ENCODE measurements at places on chromosomes 2 and 18.

DNA sequence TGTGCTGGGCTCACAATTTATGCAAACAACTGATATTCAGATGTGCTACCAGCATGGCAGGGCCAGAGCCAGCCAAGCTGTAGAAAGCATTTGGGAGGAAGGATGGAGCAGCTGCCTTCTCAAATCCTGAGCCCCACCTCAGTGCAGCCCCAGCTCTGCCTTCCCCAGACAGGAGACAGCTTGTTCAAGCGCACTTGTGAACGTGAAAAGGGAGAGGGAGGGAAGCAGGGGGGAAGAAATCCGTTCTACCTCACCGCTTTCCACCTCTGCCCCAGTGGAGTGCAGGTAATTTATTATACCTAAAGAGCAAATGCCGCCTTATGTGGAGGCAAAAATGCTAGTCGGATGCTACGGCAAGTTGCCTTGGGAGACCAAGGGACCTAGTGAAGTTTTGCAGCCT lies 66.0 kb upstream of the SLC14A2 start:
- no peak for DNase-seq

- no peak for DNase-seq
These were observed 215.6 kb upstream of the SMIM21 start for GRCh38 chr18:75643083-75643482.

DNA sequence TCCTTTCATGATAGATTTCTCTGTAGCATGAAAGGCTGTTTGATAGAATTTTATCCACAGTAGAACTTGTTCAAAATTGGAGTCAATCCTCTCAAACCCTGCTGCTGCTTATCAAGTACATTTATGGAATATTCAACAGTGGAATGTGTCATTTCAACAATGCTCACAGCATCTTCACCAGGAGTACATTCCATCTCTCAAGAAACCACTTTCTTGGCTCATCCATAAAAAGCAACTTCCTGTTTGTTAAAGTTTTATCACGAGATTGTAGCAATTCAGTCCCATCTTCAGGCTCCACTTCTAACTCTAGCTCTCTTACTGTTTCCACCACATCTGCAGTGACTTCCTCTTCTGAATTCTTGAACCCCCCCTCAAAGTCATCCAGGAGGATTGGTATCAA lies 29.4 kb downstream of the PDCL3 start:
- DNase-seq = no peak

GRCh38 chr18:6885992-6886796 lies 156.7 kb downstream of the ARHGAP28 start:
- peak; percentile 45 for DNase-seq

GRCh38 chr2:9258501-9258900 lies 51.9 kb downstream of the ASAP2 start:
- peak; percentile 31 for DNase-seq

DNA sequence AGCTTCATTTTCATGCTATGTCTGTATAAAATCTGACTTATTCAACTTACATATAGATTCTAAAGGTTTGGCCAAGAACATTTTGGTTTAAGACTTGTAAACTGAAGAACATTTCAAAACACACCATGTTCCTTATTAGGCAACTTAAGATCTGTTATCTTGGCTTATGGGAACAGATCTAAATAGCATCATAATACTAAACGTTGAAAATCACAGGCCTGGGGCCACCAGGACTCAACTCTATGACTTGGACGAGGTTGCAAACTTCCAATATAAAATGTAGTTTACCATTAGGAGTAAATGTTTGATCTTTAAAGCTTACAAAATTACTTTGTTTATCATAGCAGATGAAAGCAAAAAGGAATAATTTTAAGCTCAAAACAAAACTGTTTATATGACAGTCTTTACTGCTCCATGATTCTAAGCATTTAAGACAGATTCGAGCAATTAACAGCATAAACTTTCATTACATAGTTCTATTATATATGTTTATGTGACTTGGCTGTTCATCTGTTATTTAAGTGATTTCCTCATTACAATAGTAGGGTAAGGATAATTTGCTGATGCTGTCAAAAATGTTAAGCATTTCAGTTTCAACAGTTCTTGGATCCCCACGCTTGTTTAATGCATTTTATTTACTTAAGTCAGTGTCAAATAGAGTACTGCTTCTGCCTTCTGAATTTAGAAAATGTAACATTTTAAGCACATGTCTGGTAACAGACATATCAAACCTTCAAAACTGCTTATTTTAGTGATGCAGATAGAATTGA lies 8.3 kb downstream of the TCF4 start:
- DNase-seq = no peak

- no peak for DNase-seq
These were observed at the start of gene C2orf92 for GRCh38 chr2:97669448-97669847. Gene C2orf92 (plus strand): TSS chr2:97669713. CDS start chr2:97669789, 76 bp downstream.

DNA sequence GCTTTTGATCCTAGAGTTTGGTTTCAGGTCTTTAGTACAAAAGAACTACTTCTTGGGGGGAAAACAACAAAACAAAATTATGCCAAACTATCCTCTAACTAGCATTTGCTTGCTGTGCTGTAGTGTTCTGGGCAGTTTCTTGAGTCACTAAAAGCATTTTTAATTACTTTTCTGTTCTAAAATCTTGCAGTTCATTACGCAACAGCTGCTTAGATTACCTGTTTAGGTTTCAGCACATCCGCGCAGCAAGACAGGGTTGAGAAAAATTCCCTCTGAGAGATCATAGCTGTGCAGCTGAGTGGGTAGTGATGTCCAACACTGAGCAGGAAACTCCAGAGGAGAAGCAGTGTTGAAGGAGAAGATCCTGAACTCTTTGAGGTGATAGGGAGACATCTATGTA lies 9.0 kb downstream of the DAW1 start:
- no peak for DNase-seq

DNA sequence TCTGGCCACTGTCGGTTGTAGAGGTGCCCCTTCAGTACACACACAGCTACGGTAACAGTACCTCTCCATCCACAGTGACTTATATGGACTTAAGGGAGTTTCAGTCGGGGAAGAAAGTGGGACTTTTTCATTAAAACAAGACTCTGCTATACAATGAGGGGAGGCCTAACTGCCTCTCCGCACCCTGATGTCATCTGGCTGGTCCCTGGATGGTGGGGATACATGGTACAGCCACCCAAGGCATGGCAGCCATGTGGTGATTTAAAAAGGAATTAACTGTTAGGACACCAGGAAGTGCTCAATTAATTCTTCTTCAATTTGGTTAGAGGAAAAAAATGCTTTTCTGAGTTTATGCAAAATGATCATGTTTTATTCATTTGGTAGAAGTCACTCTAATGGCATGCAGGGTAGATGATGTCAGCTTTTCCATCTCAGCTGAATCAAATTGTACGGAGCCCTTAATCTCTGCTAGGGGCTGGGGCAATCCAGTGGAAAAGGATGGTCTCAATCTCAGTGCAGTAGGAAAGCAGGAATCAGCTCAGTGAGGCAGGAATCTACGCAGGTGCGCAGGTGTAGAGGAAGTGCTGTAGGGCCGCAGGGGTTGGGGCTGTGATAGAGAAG lies 243.9 kb downstream of the PRKCE start:
- DNase-seq = peak; percentile 16

- DNase-seq = no peak
These were observed 49.0 kb downstream of the PRKCE start for GRCh38 chr2:45700407-45701013.

- DNase-seq = no peak
These were observed 114.1 kb downstream of the TRABD2A start for GRCh38 chr2:84766791-84767190.

GRCh38 chr18:45658756-45659155 lies 43.5 kb downstream of the SLC14A2 start:
- peak; percentile 20 for DNase-seq
